Retinal pigment epithelial cell (primary cell): ENCODE measurements at places on chromosomes 12 and 14.
A peak's percentile ranks its signal among the peaks of the same experiment; 100 is the strongest.

DNA sequence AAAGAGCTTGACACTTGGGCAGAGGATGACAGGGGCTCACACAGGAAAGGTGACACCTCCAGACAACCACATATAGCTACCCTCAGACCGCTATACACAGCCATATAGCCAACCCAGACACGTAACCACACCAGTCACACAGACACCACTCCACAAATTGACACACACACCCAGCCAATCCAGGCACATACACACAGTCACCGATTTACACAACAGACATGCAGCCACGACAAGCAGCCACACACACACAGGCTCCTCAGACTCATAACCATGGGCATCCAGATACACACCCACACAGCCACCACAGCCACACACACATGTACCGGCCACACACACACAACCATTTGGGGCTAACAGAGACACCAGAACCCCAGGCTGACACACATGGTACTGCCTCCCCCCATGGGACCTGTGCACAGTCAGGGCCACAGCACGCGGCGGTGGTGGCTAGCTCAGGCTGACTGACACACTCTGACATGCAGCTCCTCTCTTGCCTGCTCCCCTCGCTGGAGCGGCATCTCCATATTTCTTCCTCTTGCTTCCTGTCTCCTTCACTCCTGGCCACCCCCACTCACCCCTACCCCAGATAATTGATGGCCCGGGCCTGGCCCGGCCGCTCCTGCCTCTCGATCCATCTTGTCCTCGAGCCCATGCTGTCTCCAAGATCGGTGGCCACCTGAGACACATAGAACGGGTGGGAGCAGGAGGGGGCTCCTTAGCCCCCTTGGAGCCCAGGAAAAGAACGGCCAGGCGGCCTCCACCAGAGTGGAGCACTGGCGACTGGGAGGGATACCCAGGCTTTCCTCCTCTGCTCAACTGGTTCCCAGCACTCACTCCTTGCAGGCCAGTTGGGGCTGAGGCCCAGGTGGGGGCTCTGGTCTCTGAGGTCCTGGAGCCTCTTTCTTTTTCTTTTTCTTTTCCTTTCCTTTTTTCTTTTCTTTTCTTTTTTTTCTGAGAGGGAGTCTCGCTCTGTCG is 6.0 kb upstream of the SHMT2 start:
- no peak for DNase-seq

DNA sequence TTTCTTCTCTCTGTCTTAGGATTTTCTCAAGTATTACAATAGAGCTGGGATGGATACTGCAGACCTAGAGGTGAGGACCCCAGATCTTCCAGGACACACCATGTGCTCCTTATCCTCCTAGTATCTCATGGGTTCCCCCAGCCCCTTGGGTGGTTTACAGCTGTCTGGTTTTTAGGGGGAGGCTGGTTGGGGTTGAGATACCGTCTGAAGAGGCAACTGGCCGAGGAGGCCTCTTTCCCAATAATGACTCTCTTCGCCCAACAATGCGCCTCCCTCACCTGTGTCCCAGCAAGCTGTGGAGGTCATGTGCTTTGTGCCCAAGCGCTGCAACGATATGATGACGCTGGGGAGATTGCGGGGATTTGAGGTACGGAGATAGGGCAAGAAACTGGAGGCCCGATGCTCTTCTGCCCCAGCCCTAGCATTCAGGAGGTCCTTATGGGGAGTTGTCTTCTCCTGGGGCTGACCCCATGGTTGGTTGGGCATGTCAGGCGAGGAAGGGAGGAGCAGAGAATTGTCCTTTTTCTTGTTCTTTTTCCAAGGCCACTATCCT is 3.8 kb downstream of the ARHGEF25 start:
- no peak for DNase-seq

DNA sequence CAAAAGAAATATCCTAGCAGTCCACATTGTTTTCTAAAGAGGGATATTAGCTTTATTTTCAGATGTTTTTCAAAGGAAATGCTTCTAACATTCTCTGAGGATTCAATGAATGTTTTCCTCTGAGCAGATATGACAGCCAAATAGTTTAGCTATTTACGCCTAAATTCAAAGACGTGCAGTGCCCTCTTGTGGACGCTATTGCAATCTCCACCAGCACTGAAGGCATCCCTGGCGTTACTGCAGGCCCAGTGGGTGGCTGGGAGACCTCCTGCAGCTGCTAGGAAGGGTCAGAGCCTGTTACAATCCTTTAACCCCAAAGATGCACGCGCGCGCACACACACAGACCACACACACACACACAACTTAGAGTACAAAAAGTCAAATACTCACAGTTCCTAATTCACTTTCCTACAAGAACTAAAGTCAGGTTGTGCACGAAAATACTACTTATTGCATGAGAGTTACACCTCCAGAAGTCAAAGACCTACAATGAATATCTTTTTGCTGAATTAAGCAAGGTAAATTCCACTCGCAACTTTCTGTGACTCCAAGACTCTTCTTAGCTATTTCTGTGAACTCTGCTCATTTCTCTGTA is 589.3 kb upstream of the TMEM132C start:
- DNase-seq, result peak; percentile 38

- DNase-seq, result no peak
Measured at GRCh38 chr14:100241279-100241678, 2.3 kb downstream of the YY1 start.

- no peak for DNase-seq
Measured at GRCh38 chr14:69873877-69874780, 5.1 kb upstream of the SMOC1 start.

- peak; percentile 26 for DNase-seq
Measured at GRCh38 chr12:60415351-60415750, 819.5 kb downstream of the SLC16A7 start.

- no peak for DNase-seq
Measured at GRCh38 chr14:59090572-59090971, 97.9 kb upstream of the DAAM1 start.

GRCh38 chr14:24595073-24595808 is 14.2 kb downstream of the GZMH start:
- no peak for DNase-seq

DNA sequence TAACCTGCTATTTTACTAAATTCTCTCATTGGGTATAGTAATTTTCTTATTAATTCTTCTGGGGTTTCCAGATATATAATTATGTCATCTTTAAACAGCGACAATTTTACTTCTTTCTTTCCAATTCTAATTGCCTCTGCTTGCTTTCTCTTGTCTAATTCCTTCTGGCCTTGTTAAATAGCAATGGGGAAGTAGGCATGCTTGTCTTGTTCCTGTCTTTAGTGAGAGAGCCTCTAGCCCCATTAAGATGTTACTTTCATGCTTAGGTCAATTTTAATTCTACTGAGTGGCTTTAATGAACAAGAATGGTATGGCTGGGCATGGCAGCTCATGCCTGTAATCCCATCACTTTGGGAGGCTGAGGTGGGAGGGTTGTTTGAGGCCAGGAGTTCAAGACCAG is 31.7 kb downstream of the LRTM2 start:
- no peak for DNase-seq

DNA sequence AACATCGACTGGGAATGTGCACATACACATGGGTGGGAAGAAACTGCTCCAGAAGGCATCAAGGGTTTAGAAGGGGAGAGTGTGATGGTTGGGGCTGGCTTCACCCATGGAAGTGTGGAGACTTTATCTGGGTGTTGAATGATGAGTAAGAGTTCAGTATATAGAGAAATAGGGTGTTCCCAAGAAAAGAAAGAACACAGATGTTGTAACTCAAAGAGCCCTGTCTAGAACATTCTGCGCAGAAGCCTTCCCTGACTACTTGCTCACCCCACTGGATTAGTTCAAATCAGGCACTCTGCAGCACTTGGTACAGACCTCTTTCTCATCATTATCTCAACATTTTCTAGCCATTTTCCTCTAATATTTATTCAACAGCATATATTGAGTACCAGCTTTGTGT is 491.7 kb downstream of the SNAPC1 start:
- DNase-seq, result no peak

- no peak for DNase-seq
Measured at GRCh38 chr12:8590842-8591545, 21.7 kb downstream of the AICDA start.

DNA sequence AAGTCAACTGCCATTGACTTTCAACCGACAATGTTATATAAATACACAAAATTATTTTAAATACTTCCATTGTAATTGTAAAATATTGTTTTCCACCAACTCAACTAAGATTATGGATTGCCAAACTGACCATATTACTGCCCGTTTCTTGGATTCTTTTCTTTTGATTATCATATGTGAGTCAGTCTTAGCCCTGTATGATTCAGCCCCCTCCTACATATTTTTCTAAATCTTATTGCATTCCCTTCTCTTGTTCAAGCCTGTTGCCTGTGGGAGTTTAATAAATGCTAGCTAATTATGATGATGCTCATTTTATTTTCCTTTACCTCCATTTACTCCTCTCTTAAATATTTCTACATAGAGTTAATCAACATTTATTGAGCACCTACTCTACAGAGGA is 6.8 kb downstream of the RASSF9 start:
- no peak for DNase-seq

- no peak for DNase-seq
Measured at GRCh38 chr14:21518725-21519124, 7.4 kb downstream of the SALL2 start.

GRCh38 chr12:70360218-70360617 is 5.9 kb upstream of the KCNMB4 start:
- DNase-seq, result no peak

GRCh38 chr14:97539884-97540283 is 742.7 kb downstream of the VRK1 start:
- DNase-seq, result no peak

- no peak for DNase-seq
Measured at GRCh38 chr12:106906715-106907114, 49.0 kb upstream of the TMEM263 start.

DNA sequence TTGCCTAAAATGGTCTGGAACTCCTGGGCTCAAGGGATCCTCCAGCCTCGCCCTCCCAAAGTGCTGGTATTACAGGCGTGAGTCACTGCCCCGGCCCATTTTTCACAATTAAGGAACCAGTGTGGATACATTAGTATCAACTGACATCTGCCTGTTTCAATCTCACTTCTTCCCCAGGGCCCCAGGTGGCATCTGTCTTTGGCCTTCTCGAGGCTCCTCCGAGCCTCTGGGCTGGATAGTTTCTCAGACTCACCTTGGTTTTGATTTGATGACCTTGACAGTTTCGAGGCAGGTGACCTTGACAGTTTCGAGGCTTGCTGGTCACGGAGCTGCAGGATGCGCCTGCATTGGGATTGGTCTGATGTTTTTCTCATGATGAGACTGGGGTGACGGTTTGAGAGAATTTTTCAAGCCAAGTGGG is 41.0 kb upstream of the NCOR2 start:
- DNase-seq, result no peak
